ENCODE measurements at places on chromosomes 3 and 15.

- DNase-seq = no peak
Observed at GRCh38 chr3:20811006-20811405, 625.0 kb upstream of the SGO1 start.

DNA sequence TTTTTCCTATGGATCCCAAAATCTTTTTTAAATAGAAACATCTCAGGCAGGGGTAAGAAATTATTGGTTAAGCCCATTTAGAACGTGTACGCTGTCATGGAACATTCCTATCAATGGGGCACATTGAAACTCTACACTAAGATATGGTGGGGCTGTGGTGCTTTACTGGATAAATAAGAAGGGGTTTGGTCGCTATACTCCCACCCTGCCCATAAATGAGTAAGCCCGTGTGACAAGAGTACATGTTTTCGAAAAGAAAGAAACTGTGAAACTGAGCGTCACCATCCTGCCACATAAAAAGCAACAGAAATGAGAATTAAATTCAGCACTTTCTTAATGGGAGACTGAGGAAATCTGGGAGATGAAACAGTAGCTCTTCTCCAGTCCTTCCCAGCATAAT lies 929.7 kb upstream of the CFAP20DC start:
- DNase-seq = no peak

DNA sequence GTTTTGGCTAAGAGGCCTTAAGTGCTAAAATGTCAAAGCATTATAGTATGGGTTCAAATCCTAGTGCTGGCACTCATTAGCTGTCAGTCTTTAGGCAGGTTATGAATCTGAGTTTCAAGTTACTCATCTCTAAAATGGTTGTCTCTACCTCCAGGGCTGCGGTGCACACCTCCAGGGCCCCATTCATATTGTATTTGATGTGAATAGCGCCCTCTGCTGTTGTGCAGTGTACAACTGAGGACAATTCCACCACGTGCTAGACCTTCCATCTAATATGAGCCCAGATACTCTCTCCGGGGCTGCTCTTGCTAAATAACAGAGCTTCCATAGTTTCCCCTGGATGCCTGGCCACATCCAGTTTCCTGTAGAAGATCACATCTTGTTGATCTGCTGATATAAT lies 54.3 kb downstream of the OXNAD1 start:
- DNase-seq = peak; percentile 73

DNA sequence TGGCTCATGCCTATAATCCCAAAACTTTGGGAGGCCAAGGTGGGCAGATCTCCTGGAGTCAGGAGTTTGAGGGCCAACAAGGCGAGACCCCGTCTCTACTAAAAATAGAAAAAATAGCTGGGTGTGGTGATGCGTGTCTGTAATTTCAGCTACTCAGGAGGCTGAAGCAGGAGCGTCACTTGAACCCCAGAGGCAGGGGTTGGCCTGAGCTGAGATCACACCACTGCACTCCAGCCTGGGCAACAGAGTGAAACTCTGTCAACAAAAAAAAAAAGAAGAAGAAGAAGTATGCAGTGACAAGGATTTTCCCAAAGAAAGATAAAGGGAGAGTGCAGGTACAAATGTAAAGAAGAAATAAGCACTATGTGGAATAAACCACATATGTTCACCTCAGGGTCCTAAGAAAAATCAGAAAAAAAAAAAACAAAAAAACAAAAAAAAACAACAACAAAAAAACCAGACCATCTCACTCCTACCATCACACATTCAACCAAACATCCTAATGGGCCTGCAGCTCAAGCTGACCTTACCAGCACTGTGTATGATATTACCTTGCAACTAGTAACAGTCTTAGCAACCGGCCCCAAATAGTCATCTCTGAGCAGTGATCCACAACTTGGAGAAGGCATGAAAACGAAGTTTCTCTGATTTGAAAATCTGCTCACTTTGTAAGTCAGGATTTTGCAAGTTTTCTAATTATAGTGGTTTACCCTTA lies 296.7 kb upstream of the PROK2 start:
- DNase-seq = no peak
